Left ventricle myocardium superior (tissue), 1 donor: ENCODE measurements at places on chromosomes 7 and 10.

DNA sequence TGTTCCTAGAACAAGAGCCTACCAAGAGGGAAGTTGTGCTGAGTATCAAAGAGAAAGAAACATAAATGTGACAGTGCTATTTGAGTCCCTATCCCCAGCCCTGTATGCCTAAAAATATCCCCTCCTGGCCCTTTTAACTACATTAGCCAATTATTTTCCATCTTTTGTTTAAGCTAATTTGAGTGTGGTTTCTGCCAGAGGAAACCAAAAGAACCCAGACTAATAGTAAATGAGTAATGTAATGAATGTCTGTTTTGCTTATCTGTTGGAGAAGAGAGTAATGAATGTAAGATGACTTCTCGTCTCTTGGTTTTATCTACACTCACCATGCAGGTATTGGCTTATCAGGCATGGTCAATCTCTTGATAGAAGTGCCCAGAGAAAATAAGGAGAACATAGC lies 134.4 kb upstream of the CDK1 start:
- no peak for DNase-seq

DNA sequence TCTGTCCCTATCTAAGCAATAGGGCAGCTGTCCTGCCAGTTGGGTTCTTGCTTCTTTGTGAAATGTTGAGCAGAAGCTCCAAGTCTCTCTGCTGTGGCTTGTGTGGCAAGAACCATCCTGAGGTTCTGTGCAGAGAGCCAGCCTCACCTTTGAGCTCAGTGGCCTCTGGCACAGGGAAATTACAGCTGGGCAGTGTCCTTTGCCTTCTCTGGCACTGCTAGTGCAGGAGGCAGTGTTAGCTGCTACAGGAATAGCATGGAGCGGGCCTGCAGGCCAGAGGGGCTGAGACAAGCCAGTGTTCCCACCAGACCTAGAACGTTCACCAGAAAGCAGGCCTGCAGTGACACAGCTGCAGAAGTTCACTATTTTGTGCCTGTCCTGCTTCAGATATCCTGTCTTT lies 1.8 kb downstream of the PRXL2A start:
- DNase-seq, result peak; percentile 56

GRCh38 chr7:36810489-36810888 lies 86.2 kb upstream of the AOAH start:
- no peak for DNase-seq

DNA sequence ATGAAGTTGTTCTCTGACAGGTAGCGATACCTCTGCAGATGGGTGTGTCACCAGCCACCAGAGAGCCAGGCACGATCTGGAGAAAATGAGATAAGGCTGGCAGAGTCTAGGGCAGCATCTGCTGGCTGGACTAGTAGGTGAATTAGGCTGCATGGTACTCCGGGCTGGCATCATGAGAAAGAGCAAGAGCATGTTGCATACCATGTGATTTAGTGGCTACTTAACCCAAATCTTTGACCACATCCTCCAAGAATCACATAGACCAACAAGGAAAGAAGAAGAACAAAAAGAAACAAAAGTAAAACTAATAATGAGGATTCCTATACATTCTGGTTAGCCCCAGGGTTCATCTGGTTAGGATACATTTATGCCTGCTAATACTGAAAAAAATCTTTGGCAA lies 23.4 kb upstream of the FAM170B start:
- no peak for DNase-seq

- DNase-seq, result no peak
Observed at GRCh38 chr7:118057404-118057803, 126.6 kb upstream of the LSM8 start.

GRCh38 chr7:135079068-135079467 lies 68.8 kb upstream of the TMEM140 start:
- no peak for DNase-seq

- DNase-seq, result no peak
Observed at GRCh38 chr7:143733876-143734275, 23.6 kb downstream of the CTAGE6 start.

DNA sequence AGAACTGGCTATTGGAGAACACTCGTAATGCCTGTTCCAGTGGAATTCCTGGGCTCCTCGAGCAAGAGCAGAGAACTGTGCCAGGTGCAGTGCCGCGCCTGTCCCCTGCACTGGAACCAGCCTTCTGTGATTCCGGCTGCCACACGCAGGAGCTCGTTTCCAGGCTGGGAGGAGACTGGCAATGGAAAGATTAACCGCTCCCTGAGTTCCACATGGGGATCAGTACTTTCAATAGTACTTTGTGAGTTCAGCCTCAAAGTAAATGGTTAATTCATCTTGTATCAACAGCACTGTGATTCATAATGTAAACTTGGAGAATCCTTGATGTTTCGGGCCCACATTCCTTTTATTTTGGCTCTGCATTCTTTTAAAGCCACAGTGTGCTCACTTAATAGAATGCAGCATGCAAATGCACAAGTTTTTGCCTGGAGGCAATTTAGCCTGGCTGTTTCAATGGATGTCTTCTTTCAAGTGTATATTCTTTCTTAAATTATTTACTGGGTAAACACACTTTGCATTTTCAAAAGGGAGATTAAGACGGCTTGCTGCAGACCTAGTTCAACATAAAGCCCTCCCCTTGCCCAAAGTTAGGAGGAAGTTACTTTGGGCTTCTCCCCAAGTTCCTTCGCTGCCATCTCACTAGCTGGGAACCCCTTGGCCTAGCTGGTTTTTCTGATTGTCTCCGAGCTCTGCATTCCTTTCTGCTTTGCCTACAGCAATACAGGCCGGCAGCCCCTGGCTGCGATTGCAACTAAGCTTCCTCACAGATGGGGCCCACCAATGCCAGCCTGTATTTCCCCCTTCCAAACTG lies 138.1 kb upstream of the TCF7L2 start:
- no peak for DNase-seq

- DNase-seq, result peak; percentile 88
Observed at GRCh38 chr7:32070406-32071360, at the start of gene PDE1C. PDE1C (minus strand) TSS chr7:32070407.

DNA sequence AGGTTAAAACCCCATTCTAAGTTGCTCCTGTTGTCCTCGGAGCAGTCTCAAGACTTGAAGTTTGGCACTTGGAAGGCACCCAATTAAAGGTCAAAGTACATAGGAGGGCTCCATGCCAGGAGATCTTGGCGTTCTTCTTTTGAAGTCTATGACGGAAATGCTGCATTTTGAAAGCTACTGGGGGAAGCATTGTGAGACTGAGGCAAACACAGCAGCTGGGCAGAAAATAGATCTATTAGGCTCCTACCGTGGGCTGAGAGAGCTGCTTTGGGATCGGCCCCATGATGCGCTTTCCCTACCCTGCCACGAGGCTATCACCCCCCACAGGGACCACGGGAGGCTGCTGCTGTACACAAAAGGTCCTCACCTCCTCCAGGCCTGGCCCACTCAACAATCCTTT lies 20.0 kb downstream of the KIAA1549 start:
- DNase-seq, result no peak

DNA sequence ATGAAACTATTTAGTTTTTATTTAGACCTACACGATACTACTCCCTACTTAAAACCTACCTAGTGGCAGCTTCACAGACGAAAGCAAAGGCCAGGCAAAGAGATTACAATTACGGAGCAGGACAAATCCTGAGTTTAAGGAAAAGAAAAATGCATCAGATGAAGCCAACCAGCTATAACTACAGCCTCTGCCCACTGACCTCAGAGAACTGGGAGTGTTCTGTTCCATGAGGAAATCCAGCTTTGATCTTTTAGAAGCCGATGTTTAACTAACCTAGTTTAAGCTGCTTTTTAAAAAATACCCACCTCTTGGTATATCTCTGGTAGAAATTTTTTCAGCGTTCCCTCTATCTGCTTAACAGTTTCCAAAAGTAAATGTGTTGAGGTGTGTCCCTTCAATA lies 3.0 kb upstream of the UPF2 start:
- no peak for DNase-seq

DNA sequence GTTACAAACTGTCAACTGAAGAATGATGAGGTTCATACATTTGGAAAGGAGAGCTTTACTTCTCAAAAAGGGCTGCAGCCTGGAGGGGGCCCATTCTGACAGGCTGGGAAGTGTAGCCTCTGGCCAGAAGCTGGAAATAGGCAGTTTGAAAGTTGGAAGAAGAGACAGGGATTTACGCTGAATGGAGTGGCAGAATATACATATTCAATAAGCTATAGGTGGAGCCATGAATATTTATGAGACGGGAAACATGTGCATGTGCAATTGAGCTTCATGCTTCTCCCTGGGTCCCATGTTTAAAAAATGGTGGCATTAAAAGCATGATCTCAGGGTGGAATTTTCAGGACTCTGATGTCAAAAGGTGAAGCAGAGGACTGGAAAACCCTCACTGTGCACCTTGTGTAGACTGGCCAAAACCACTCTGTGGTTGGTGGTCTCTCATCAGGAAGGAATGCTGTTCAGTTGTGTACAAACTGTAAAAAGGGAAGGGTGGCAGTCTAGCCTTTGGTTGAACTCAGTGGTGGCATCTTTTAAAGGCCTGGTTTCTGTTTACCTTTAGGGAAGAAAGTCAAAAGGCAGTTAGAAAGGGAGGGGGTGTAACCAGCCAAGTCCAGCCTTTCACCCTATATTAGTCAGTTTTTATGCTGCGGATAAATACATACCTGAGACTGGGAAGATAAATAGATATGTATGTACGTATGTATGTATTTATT lies 7.2 kb upstream of the ACTR3B start:
- no peak for DNase-seq

DNA sequence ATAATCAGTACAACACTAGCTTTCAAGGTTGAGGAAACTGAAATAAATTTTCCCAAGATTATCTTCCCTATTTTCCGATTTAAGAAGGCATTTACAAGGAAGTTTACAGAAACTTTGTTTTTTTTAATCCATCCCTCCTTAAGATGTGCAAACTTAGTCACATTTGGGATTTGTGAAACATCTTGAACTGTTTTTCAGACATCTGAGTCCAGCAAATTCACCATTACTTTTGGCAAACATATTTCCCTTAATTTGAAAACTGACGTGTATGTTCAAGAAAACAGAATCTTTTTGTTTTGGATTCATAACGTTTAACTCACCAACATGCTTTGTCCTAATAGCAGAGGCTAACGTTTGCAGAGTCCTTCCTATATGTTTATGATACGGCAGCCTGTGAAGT lies 19.5 kb downstream of the GLI3 start:
- no peak for DNase-seq

DNA sequence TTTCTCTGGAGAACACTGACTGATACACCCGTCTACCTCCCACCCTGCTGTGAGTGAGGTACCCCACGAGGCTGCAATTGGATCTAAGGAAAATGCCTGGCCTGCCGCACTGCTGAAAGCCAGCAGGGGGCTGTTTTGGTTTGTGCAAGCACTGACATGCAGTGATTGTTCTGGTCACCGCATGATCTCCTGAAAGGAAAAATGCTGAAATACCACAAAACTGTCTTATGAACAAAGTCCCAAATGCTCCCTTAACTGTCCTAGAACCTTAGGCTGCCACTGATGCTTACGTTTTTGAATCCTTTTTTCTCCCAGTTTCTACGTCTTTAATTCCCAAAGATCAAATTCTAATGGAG lies 132.7 kb downstream of the JCAD start:
- DNase-seq, result no peak

- no peak for DNase-seq
Observed at GRCh38 chr7:3094701-3095445, 51.2 kb upstream of the CARD11 start.

DNA sequence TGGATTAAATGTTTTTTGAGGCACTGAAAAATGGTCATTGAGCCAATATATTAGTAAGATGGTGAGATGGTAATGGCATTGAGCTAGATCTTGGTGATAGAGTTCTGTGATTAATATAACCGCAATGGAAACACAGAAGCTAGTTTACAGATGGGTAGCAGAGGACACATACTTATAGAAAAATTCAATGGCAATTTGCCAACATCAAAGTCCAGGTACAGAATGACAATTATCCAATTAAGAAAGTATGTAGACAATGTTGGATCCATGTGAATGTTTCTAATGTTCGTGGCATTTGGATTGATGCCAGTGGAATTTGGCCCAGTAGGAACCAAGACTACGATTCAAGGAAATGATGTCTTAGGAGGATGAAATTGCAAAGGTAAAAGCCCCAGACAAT lies 187.8 kb downstream of the GNAT3 start:
- DNase-seq, result no peak

DNA sequence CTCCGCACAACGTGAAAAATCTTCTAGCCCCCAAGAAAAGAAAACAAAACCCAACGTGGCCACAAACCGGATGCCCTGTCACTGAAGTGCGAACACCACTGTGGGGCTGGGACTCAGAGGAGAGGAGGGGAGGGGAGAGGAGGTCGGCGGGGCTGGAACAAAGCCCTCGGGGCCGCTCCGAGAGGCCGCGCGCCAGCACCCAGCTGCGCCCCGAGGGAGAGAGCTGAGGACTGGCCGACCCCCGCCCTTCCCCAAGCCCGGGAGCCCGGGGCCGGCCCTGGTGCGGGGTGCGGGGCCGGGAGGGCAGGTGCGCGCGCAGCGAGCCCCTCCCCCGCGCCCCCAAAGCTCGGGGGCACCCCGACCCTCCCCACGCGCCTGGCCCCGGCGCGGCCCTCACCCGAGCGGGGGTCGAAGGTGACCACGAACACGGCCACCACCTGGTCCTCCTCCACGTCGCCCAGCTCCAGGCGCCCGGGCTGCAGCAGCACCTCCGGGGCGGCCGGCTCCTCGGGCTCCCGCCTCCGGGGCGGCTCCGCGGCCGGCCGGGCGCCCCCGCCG lies 398 bp downstream of the DENND11 start:
- DNase-seq, result peak; percentile 60

DNA sequence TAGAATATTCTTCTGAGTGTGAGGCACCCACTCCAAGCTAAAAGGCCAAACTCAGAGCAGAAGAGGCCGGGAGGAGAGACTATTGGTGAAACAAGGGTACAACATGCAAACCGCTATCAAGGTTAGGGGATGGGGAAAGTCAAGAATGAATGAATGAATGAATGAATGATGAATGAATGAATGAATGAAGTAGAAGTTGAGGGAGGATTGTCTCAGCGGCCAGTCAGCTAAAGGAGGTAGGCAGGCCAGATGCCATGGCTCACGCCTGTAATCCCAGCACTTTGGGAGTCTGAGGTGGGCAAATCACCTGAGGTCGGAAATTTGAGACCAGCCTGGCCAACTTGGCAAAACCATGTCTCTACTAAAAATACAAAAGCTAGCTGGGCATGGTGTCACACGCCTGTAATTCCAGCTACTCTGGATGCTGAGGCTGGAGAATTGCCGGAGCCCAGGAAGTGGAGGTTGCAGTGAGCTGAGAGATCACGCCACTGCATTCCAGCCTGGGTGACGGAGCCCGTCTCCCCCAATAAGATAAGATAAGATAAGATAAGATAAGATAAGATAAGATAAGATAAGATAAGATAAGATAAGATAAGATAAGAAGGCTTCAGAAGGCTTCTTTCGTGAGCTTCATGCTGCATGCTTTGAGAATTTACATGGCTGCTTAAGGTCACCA lies 250.8 kb downstream of the CCDC3 start:
- DNase-seq, result no peak

DNA sequence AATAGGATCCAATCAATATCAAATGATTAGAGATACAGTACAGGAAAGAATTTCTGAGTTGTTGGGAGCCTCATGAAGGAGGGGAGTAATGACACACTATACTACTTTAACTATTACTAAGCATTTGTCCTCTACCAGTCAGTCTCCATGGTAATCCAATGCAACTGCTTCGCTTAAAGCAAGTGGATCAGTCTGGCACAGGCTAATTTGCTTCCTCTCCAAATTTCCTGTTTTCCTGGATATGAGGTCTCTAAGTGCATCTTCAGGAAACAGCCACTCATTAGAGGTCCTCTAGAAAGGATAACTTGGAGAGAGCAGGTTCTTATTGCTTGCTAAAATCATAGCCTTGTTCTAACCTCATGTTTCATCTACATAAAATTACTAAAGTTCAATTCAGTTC lies 8.4 kb upstream of the SEPTIN7 start:
- DNase-seq, result no peak
